Thoracic aorta (tissue), 2 donors: ENCODE measurements at places on chromosomes 7 and 10.
A peak's percentile ranks its signal among the peaks of the same experiment; 100 is the strongest.

- no peak for DNase-seq
Measured at GRCh38 chr10:30062090-30062489, 2.7 kb upstream of the JCAD start.

- no peak for DNase-seq
Measured at GRCh38 chr7:158407581-158408317, 179.9 kb downstream of the PTPRN2 start.

GRCh38 chr10:23535381-23535780 lies 96.5 kb downstream of the OTUD1 start:
- no peak for DNase-seq

DNA sequence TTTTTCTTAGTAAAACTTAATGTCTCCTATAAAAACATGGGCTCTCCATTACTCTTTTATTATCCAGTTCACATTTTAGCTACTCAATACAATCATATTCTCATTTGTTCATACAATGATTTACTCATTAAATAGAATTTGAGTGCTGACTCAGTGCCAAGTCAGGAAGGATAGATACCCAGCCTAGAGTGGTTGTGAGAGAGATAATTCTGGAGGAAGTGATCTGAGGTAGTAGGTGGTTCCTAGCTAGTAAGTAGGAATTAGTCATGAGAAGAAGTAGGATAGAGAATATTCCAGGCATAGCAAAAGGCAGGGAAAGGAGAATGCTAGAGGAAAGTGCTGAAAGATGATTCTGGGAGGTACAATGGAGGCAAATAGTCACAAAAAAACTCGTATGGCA lies 133.5 kb upstream of the MBL2 start:
- DNase-seq = no peak

DNA sequence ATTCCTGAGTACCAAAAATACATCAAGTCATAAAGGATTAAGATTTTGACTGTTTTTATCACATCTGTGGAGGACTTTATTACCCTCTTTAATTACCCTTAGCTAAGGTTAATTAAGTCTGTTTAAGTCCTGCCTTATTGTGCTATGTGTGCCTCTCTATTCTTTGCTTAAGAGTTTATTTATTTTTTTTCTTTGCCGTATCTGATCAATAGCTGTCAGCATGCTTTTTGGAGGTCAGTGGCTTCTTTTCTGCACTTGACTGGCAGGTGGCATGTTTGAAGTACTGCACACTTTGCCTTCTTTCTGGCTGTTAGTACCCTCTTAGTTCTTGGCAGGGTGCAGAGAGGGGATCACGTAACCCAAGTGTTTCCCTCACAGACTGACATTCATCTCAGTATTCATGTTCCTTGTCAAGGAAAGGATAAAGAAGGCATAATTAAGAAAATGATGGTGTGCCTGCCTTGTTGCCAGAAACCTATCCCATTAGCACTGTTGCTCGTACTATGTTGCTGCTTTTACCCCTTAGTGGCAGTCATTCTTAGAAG lies 225.8 kb downstream of the EXOC4 start:
- no peak for DNase-seq

- DNase-seq = no peak
Measured at GRCh38 chr7:74033372-74034311, 5.7 kb downstream of the ELN start.

DNA sequence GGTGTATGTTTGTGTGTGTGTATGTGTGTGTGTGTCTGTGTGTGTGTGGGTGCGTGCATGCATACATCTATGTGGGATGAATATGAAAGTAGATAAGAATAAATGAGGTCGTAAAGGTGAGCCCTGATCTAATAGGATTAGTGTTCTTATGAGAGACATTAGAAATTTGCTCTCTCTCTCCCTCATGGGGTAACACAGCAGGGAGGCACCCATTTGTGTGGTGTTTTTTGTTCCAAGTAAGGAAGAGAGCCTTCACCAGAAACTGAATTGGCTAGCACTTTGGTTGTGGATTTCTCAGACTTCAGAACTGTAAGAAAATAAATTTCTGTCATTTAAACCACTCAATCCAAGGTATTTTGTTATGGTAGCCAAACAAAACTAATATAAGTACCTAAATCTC lies 353.7 kb upstream of the CHRM2 start:
- no peak for DNase-seq

GRCh38 chr7:47085491-47086275 lies 496.2 kb downstream of the TNS3 start:
- no peak for DNase-seq

DNA sequence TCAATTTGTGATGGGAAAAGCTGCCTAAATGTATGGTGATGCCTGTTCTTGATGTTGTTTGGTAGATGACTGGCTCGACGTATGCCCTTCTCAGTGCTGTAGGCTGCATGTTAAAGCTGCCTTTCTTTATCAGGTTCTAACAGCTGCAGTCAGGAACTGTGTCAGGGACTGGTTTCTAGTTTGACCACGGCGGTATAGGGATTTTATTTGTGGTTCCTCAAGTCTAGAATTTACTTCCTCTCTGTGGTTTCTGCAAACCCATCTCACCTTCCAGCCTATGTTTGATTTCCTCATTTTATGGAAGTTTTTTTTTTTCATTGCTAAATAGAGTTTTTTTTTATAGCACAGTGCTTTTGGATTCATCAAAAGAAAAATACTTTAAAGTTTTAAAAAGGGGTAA lies 26.5 kb downstream of the LMTK2 start:
- DNase-seq = no peak

DNA sequence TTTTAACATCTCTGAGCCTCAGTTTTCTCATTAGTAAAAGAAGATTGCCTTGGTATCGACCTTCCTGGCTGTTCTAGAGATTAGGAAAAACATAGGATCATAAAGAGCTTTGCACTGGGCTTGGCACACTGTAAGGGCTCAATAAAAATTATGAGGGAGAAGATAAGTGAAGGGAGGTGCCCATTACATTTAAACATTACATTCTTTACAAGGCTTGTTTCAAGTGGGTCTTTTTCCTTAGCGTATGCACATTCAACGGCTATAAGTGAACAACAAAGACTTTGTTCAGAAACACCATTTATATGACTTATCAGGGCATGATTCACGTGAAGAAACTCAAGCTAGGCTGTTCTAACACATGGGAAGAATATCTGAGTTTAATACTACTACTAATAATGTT lies 351.9 kb upstream of the NPVF start:
- DNase-seq = no peak

DNA sequence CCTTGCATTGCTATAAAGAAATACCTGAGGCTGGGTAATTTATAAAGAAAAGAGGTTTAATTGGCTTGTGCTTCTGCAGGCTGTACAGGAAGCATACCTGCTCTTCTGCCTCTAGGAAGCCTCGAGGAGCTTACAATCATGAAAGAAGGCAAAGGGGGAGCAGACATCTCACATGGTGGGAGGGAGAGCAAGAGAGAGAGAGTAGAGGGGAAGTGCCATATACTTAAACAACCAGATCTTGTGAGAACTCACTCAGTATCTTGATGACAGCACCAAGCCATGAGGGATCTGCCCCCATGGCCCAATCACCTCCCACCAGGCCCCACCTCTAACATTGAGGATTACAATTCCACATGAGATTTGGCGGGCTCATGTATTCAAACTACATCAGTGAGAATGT lies 79.1 kb upstream of the HECW1 start:
- DNase-seq = no peak

- no peak for DNase-seq
Measured at GRCh38 chr10:112026438-112026837, 157.1 kb downstream of the GPAM start.

DNA sequence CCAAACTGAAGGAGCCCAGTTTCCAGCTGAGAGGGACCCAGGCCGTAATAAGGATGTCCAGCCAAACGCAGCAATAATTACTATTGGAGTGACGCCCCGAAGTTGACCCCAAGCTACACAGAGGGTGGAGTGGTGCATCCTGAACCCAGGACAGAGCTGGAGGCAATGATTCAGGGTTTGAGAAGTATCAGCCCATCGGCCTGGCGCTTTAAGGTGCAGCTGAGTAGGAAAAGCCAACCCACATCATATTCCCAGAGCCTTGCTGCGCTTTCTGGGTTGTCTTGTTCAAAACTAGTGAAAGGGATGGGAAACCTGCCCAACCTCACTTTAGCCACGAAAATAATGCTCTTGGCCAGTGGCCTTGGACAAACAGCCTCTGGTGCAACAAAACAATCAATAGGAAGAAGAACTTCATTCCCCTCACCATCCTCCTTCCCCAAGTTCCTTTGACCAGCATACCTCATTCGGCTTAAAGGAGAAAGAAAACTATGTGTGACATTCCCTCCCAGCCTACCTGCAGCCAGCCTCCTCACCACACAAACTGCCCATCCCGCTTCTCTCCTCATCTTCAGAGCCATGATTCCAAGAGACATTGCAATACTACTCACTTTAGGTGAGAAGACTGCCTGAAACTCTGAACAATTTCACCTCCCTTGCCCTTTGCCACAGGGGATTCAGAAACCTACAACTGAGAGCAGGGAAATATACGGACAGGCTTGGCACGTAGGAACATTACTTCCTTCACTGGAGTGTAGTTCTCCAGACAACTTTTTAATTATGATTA lies 217.2 kb upstream of the MKLN1 start:
- DNase-seq = no peak

GRCh38 chr7:22992874-22993840 lies 20.8 kb downstream of the HYCC1 start:
- no peak for DNase-seq

GRCh38 chr10:30434273-30435072 lies 489 bp downstream of the MAP3K8 start:
- DNase-seq = peak; percentile 74

DNA sequence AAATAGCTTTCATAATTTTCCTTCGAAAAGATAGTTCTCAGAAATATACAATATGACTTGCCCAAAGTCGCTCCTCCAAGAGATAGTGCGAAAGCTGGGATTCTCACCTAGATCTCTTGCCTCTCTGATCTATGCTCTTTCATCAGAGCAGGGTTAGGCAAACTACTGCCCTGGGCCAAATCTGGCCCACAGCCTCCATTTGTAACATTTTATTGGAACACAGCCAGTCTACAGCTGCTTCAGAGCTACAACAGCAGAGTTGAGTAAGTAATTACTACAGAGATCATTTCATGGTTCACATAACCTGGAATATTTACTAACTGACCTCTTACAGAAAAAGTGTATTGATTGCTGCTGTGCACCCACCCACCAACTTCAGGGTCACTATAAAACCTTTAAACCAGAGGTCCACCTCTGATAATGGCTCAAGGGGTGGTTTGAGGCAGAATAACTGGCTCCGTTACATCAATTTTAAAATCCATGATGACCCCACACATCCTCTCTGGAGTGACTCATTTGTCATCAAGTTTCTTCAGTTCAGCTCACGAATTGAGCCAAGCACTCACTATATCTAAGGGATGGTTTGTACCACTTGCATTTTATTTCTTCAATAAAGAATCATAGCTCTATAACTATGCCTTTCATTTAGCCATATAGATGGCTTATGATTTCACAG lies 1019.0 kb downstream of the XPNPEP1 start:
- DNase-seq = no peak

DNA sequence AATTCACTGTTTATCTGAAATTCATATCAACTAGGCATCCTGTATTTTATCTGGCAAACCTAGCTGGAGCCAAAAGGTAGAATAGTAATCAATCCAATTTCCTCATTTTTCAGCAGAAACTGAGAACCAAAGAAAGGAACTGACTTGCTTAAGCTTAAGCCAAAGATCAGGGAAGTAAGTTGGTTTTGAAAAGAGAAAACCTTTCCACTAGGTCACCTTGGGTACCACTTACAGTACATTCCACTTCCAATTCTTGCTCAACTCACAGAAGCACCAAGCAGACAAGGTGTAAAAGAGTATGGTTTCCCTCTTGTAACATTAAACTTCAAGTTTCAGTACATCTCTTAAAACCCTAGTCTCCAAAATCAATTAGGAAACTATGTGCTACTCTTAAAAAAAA lies 79.6 kb downstream of the ZFAND4 start:
- DNase-seq = no peak

- DNase-seq = no peak
Measured at GRCh38 chr10:75098902-75099673, 12.4 kb upstream of the SAMD8 start.

GRCh38 chr10:54900584-54900983 lies 99.6 kb upstream of the PCDH15 start:
- DNase-seq = no peak

DNA sequence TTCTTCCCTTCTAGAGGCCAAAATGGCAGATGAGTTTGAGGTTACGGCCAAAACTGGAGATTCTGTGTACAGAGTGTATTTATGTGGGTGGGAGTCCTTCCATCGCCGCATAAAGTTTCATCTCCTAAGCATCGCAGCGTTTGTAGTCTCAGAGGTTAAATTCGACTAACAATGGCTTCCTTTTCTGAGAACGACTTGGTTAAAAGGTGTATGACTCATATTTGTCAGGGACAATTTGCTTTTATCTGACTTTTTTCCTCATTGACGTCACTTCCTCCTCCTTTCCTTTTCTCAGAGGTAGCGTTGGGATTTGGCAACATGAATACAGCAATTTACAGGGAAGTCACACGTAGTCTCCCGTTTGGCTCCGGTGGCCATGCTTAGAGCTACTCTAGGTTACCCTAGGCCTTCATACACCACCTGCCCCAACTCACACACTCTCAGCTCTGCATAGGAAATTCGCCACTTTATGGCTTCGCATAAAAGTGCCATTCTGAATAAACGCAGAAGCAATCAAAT lies 37.6 kb upstream of the TCF7L2 start:
- no peak for DNase-seq

DNA sequence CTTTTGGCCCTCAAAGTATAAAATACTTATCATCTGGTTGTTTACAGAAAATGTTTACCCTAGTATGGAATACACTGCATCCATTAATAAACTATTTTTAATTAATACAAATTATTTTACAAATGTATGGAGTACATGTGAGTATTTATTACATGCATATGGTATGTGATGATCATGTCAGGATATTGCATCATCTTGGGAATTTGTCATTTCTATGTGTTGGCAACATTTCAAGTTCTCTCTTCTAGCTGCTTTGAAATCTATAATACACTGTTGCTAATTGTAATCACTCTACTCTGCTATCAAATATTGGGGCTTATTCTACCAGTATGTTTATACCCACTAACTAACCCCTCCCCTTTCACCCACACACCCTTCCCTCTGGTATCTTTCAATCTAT lies 103.9 kb upstream of the THSD7A start:
- no peak for DNase-seq

DNA sequence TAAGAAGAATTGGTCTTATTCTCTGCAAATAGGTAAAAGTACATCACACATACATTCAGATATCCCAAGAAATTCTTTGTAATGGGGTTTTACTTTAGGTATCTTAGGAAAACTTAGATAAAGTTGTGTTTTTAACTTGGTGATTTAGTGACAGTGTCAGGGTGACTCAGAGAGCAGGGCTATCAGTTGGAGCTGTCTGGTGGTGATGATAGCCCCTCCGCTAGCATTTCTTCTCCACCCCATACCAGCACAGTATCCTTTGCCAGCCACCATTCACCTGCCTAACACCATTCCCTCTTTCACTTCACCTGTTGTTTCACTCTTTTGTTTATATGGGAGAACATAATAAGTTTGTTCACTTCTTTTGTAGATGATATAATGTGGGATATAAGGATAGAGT lies 30.4 kb downstream of the VPS50 start:
- DNase-seq = no peak

GRCh38 chr7:24716480-24717246 lies 40.6 kb downstream of the GSDME start:
- DNase-seq = no peak
